Activated CD4-positive, CD25-positive, alpha-beta regulatory T cell treated with anti-CD3 and anti-CD28 coated beads, Interleukin-2, amount 50 U/mL, for 24 hours (primary cell): ENCODE measurements at places on chromosomes 16 and 17.

GRCh38 chr16:24939224-24939623, 75.9 kb downstream of the ARHGAP17 start:
- no peak for ATAC-seq

DNA sequence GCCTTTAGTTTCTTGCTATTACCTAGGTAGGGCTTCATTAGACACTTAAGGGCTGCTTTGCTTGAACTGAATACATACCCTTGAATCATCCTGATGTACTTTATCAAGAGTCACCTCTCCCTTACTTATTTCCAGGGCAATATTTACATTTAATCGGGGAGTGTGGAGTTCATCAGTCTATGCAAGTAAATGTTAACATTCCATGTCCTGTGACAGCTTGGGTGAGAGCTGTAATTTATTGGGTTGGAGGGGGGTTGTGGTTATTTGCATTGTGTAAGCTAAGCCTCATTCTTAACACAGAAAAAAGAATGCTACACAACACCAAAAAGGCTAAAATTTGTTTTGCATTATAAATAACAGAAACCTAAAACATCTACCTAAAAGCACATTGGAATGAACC, 16.7 kb downstream of the KCNJ16 start:
- no peak for ATAC-seq

GRCh38 chr17:81735264-81736102, 23.4 kb downstream of the SLC25A10 start:
- peak; percentile 21 for ATAC-seq

DNA sequence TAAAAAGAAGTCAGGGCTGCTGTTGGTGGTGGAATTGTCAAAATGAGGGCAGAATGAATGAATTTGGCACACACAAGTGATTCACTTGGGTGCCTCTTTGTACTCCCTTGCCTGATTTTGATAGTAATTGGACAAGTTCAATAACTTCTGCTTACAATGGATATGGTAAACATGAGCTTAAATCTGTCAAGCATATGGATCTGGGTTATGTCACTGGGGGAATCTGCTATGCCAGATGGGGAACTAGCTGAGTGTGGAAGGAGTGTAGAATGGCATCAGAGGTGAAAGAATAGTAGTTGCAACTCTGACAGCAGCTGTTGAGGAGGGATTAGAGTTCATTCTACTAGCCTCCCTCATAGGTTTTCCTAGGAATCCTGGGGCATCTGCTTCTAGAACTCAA, 724.2 kb upstream of the CDH8 start:
- no peak for ATAC-seq

DNA sequence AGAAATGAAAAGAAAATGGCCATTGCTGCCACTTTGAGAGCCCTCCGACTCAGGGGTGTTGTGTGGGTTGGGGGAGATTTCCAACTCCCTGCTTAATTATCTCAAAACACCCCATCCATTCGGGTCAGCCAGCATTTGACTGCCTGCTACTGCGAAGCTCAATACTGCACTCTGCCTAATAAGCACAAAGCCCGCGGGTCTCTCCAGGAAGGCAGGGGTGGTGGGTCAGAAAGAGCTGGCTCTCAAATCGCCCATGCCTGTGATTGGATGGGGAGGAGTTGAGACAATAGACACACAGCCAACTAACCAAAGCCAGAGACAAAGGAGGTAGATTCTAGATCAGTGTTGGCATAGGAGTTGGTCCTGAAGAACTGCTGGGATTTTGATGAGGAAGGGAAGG, 2.3 kb upstream of the XAF1 start:
- ATAC-seq: no peak

DNA sequence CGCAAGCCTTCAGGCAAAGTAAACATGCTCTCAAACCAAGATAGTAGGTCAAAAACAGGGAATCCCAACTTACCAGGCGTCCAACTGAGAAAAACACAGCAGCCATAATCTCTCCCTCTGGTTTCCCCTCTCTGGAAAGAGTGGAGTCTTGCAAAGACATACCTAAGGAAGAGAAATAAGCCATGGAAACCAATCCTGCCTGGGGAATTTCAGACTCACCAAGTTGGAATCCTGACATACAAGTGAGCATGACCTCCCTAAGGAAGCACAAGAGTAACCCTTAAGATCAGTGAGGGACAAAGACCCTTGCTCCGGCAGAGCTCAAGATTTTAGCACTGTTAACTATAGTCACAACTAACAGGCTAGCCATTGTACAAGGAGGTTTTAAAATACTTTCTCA, 4.1 kb downstream of the ZNF624 start:
- no peak for ATAC-seq

- ATAC-seq: no peak
Measured at GRCh38 chr17:57279432-57279831, 23.1 kb downstream of the MSI2 start.

DNA sequence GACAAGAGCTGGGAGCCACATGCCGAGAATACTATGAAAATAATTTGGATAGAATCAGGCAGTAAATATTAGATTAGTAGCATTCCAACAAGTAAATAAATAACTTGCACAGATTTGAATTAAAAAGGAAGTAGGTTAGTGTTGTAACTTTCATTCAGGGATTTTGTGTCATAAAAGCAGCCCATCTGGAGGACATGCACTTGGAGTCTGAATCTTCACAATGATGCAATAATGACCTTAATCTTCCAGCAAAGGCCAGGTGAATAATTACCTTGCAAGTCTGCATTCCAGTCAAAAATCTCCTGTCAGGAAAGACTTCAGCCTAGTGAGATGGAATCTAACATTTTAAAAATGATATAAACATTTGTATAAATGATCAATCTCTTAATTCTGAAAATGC, 518.1 kb downstream of the KCNJ2 start:
- no peak for ATAC-seq

- ATAC-seq: no peak
Measured at GRCh38 chr17:10286324-10286723, 86.5 kb downstream of the MYH13 start.

DNA sequence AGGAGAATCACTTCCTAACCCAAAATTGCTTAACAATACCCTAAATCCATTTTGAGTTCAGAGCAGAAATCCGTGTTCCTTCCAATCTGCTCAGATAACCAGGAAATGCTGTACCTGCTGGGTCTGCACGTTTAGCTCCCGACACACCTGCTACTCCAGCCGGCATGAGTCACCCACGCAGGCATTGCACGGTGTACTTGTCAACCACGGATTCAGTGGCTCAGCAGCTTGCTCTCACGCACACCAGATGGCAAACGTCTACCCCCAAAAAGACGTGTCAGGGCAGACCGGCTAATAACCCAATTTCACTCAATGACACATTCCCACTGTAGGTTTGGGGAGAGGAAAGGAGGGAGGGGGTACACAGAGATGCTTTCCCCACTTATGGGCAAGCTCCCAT, 468.1 kb downstream of the SOX9 start:
- ATAC-seq: no peak

DNA sequence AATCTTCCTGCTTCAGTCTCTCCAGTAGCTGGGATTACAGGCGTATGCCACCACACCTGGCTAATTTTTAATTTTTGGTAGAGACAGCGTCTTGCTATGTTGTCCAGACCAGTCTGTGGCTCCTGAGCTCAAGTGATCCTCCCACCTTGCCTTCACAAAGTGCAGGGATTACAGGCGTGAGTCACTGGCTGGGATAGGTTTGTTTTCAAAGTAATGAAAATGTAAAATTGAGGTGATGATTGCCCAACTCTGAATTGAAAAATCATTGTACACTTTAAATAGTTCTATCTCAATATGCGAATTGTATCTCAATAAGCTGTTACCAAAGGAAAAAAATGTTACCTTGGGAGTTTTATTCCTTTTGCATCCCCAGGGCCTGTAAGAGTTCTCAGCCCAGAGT, 1.2 kb upstream of the AMFR start:
- ATAC-seq: no peak

- no peak for ATAC-seq
Measured at GRCh38 chr17:60229188-60229802, 79.5 kb downstream of the CA4 start.

DNA sequence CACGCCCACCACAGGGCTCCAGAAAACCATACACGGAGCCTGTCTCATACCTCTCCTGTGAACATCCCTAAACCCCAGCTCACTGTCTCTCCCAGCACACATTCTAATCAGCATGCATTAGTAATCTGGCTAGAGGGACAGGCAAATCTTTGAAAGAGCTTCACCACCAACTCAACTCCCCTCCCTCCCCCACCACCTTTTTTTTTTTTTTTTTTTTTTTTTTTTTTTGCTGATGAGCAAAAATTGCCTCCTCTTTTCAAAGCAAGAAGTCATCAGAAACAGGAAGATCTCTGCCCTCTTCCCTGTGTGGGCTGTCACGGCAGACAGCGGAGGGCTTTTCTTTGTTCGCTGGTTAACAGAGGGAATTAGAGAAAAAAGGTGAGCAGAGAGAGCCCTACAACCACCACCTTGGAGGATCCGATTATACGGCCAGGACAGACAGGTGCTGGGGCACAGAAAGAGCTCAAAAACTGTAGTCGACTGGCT, 19.9 kb downstream of the GAS7 start:
- ATAC-seq: no peak

GRCh38 chr16:4550591-4550990, 5.5 kb upstream of the C16orf96 start:
- no peak for ATAC-seq

DNA sequence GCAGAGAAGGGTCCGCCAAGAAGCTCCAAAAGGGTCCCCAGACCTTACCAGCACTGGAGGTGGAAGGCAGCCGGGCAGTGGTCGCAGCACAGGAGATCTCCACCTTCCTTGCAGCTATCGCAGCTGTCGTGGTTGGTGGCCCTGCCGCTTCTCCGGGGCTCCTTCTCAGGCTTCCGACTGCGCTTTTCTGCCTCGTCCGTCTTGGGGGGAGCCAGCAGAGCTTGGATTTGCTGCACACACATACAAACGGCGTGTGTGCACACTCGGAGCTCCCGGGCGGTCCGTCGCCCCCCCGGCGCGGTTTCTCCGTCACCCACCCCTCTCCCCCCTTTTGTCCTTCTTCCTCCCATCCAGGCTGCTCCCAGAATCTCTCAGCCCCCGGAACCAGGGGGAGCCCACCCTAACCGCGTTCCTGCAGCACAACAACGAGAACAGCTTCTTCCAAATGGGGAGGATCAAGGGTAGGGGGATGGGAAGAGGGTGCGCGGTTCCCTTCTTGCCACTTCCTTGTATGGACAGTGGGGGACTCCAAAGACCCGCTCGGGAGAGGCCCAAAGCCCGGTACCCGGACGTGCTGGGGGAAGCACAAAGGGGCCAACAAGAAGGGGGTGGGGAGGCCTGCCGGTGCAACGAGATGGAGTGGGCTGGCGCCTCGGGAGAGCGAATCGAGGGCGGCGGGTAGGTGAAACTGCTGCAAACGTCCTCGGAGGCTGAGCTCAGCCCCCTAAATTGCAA, 1.1 kb downstream of the PHF12 start:
- ATAC-seq: no peak

DNA sequence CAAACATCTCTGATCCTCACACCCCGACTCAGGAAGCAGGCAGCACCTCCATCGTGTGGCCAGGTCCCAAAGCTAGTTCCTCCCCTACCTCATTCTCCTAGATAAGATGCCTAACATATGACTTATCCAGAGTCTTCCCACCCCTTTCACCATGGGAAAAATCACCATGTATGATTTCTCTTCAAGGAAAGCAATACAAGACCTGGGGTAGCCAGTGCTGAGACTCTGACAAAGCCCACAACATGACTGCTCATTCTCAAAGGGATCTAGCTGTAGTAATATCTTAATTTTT, 45.1 kb downstream of the CMTM4 start:
- no peak for ATAC-seq

DNA sequence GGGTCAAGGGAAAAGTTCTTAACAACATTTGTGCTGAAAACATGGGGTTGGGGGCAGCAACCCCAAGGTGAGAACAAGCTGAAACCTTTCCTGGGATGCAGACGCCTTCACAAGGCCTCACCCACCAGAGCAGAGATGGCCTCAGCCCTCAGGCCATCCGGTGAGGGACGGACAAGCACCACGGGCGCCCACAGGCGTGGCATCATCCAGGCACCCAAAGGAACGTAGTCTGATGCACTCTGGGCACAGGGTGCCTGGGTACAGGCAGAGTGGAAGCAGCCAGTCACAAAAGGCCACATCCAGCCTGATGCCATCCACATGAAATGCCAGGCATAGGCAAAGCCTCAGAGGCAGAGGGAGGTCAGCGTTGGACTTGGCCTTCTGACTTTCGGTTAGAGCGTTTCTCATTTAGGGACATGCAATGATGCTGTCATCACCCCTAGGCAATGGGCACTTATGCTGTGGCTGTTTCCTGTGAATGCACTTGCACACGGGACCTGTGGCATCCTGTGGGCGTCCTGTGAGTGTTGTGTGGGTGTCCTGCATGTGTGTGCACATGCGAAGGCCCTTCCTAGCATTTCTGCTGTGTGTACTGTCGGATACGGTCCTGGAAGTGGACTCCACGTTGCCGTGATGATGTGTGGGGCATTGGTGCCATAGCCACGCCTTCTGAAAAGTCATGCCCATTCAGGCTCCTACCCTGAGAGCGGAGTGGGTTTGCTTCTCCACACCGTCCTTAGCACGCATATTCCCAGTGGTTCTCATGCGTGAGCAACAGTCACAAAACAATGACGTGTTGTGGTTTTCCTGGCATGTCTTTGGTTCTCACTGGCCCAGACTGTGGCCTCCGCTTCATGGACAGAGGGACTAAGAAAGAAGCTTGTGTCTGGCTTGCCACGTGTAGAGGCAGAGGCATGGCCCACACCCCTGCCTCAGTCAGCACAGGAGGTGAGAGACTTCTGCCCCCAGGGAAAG, 52.7 kb upstream of the ZNF469 start:
- no peak for ATAC-seq

DNA sequence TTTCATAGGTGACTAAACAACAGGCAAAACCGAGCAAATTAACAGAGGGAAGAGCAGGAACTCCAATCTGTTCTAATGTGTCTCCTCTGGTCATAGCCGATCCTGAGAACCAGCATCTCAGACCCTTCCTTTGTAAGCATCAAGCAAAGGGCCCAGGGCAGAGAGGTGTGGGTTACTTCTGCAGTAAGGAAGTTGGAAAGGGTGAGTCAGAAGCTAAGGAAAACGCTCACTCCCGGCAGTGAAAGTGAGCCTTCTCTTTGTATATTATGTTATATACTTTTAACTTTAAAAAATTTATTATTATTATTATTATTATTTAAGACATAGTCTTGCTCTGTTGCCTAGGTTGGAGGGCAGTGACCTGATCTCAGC, 77.7 kb downstream of the MRM3 start:
- ATAC-seq: no peak

- ATAC-seq: no peak
Measured at GRCh38 chr17:78774453-78774852, 7.6 kb downstream of the CYTH1 start.

- no peak for ATAC-seq
Measured at GRCh38 chr16:31519759-31520431, 7.8 kb upstream of the AHSP start.

DNA sequence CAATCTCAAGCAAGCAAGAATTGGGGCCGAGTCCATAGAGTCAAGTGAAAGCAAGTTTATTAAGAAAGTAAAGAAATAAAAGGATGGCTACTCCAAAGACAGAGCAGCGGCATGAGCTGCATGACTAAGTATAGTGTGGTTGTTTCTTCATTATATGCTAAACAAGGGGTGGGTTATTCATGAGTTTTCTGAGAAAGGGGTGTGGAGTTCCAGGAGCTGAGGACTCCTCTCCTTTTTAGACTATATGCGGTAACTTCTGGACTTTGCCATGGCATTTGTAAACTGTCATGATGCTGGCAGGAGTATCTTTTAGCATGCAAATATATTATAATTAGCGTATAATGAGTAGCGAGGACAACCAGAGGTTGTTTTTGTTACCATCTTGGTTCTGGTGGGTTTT, 819.9 kb downstream of the KCNJ2 start:
- ATAC-seq: no peak

GRCh38 chr17:78719630-78720298, 62.3 kb downstream of the CYTH1 start:
- ATAC-seq: peak; percentile 73
